ENCODE measurements at places on chromosomes 4 and X.

DNA sequence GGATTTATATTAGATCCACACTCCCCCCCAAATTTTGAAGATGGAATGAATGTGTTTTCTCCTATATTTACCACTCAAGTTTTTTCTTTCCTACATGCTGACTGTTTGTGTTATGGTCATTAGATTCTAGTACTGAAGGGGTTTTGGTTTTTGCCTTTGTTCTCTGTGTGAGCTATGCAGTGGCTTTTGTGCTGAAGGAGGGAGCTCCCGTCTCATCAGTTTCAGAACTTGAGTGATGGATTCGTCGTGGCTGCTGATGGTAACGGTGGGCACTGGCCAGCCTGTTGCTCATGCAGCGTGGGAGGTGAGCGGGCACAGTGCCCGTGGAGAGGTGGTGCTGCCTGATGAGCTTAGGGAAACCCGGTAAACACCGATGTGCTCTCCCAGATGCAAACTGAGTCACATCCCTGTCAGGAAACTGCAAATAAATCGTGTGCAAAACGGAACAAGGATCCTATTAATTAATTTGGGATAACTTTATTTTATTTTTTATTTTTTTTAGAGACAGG lies 101.5 kb downstream of the SORBS2 start:
- DNase-seq: no peak

DNA sequence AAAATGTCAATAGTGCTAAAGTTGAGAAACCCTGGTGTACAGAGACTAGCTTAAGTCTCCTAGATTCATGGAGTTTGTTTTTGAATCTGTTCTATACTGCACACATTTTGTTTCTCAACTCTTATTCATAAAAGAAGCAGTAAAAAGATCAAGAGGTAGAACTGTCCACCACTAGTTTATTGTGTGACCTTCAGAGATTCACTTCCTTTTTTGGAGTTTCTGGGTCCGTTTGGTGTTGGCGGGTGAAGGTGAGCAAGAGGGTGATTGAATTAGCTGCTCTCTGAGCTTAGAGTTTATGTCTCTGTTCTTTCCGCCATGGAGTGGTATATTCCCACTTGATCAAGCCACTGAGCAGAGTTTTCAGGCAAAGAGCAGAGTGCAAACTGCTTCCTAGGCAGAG lies 21.4 kb upstream of the PLAC1 start:
- no peak for DNase-seq

GRCh38 chr4:8905226-8905772 lies 33.7 kb upstream of the HMX1 start:
- DNase-seq: no peak

DNA sequence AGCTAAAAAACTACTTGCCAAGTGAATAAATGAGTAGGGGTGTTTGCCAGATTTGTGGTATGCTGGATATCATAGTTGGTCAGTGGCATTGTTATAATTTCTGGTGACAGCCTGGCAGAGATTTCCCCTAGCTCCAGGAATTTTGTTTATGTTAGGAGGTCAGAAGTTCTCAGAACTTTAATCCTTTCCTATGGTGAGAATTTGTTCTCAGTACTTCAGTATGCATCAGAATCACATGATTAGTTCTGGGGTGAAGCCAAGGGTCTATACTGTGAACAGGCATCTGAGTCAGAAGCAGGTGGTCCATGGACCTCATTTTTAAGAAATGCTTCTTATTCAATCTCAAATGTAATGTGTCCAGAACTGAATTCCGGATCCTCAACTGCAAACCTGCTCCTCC lies 10.5 kb downstream of the RASSF6 start:
- DNase-seq: no peak

GRCh38 chr4:51858605-51859202 lies 15.8 kb downstream of the DCUN1D4 start:
- no peak for DNase-seq

DNA sequence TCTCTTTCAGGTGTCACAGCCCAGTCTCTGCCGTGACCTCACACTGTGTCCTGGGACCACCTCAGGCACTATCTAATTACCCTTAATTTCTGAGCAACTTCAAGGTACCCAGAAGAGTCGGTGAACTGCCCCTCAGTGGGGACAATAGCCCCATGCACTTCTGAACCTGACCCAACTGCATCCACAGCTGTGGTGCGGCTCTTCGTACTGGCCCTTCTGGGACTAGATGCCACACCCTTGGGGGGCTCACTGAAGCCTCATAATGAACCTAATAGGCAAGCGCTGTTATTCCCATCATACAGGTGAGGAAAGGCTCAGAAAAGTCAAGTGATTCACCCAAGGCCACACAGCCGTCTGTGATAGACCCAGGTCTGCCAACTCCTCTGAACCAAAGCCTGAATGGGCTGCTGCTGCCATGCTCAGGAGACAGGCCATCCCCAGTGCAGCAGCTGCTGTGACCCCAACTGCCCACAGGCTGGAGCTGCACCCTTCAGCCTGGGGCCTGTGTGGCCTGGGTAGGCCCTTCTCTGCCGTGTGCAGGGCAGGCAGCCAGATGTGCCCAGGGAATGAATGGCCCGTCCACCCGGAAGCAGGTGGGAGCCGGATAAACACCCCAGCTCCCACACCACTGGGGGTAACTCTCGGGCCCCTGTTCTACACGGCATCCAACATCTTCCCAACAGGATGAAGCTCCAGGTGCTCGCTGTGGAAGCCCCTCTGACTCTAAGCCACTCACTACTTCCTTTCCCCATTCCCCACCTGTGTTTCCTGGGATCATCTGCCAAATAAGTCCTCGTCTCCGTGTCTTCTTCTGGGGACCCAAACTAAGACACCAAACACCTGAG lies 35.9 kb downstream of the HMX1 start:
- no peak for DNase-seq

- no peak for DNase-seq
Observed at GRCh38 chr4:165761963-165762362, 111.1 kb upstream of the TLL1 start.

GRCh38 chr4:924107-925096 lies 7.7 kb downstream of the GAK start:
- DNase-seq: no peak

- no peak for DNase-seq
Observed at GRCh38 chr4:171710743-171711142, 102.5 kb upstream of the GALNTL6 start.

DNA sequence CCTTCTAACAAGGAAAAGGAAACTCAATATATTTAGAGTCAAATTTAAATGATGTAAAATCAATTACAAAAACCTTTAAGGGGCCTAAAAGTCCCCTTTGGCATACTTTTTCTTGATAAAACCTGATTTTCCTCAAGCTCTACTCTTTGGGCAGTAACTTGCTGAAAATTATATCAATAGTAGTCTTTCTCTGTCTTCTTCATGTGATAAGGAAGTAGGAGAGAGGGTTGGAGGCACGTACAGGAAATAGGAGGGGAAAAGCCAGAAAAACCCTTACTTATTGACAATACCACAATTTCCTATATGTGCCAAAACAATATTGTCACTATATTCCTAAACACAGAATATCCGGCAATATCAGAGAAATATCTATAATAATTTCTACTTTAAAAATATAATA lies 9.6 kb downstream of the RHOH start:
- DNase-seq: no peak

- peak; percentile 61 for DNase-seq
Observed at GRCh38 chrX:24148535-24149350, 786 bp upstream of the ZFX start.

- no peak for DNase-seq
Observed at GRCh38 chr4:142383800-142384470, 462.2 kb downstream of the INPP4B start.

DNA sequence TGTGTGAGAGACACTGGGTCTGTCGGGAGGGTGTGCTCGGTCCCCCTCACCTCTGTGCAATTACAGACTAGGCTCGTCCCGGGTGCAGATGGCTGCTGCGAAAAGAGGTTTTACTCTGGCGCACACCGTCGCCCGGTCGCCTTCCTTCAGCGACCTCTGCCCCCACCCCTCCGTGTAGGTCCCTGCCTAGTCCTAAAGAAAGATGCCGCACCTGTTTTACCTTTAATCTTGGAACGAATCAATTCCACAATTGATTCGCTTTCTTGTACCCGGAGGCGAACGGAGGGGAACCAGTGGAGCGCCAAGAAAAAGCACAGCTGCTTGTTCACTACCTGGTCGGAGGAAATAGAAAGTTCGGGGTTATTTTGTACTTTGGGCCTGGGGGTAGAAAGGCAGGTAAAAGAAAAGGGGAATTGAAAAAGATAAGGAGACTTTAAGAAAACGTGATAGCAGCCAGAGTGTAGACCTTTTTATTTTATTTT lies 1.2 kb downstream of the NPNT start:
- no peak for DNase-seq

GRCh38 chrX:107560041-107560440 lies 68.3 kb upstream of the PRPS1 start:
- no peak for DNase-seq

DNA sequence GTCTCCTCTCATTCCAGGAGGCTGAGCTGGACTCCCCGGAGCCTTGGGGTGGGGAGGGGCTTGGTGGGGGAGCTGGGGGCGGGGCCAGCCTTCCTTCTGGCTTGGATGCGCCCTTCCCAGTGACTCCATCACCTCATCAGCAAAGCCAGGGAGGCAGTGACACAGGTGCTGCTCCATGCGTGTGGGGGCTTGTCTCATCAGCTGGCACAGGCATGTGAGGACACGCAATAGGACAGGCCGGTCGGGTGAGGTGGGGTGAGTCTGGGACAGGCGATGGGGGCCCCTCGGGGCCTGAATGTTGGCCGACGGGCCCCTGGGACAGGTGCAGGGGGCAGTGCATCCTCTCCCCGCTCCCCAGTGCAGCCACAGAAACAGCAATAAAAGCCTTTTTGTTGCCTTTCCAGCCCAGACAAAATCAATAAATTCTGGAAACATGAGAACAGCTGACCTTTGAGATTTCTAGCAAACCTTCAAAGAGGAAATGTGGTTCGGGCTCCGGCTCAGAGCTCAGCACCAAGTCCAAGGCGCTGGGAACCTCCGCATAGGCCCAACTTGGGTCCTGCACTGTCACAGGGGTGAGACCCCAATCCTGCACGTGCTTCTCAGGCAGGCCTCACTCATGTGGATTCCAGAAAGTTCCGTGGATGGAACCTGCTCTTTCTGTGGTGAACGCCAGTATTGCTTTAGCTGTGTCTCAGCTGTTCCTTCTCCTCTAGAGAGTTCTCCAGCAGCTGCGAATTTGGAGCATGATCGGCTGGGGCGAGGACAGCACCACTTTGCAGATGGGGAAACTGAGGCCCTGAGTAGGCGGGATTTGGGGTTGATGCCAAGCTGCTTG lies 18.5 kb downstream of the ADRA2C start:
- DNase-seq: no peak

DNA sequence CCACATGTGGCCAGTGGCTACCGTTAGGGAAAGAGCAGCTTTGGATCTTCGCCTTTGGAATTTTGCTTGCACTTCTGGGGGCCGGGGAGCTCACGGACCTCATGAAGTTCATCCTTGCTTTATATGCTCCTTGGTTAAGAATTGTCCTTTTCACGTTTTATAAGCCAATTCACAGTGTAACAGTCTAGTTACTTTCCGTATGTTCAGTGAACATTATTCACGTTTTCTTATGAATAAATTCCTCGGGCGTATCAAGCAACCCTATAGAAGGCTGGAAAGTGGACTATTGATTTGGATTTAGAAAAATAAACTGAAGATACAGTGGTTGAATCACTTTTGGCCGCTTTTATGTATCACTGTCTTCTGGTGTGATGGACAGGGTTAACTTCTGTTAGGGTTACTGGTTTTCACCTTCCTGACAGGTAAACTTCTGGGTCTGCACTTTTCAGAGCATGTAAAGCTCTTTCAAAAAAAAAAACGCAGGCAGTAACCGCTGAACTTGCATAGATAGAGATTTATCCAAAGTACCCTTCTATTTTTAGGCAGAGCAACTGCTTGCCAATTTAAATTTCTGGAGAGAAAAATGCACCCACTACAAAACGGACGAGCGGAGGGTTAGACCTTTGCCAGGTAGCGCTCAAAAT lies 569 bp upstream of the PDLIM5 start:
- no peak for DNase-seq

DNA sequence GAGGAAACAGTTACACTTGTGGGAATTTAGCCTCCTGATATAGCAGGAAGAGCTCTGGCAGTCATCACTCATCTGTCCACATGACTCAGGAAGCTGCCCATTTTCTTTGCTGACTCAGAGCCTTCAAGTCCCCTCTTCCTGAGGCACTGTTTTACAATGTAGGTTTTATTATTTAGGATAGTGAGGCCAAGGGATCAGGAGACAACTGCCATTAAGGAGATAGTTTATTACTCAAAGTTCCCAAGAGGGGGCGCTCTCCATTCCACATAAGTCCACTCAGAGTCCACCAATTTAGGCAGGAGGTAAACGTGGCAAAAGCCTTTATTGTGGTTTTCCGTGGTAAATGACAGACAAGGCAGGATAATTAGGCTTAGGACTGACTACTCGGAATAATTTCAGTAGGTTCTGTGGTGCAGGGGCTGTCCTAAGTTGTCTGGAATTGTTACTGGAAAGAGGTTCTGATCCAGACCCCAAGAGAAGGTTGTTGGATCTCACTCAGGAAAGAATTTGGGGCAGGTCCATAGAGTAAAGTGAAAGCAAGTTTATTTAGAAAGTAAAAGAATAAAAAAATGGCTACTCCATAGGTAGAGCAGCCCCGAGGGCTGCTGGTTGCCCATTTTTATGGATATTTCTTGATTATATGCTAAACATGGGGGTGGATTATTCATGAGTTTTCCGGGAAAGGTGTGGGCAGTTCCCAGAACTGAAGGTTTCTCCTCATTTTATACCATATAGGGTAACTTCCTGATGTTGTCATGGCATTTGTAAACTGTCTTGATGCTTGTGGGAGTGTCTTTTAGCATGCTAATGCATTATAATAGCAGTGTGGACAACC lies 96.0 kb upstream of the RAB40AL start:
- no peak for DNase-seq

- no peak for DNase-seq
Observed at GRCh38 chr4:137739391-137739790, 207.1 kb upstream of the PCDH18 start.

DNA sequence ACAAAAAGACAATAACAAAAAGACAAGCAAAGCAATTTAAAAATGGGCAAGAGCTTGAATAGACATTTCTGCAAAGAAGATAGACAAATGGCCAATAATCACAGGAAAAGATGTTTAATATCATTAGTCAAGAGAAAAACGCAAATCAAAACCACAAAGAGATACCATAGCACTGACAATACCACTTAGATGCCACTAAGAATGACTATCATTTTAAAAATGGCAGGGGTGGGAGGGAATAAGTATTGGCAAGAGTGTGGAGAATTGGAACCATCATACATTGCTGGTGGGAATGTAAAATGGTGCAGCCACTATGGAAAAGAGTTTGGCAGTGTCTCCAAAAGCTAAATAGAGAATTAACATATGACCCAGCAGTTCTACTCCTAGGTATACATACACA lies 15.1 kb upstream of the EXOC1 start:
- DNase-seq: no peak

GRCh38 chr4:146368209-146368608 lies 153.5 kb downstream of the SLC10A7 start:
- no peak for DNase-seq
